ENCODE measurements at places on chromosomes 1 and 21. TPM values are rescaled to one million over a fixed set of nuclear protein-coding genes. Genes with fewer than 3 reads are reported as not detected.

The RIPK4 gene
- not detected for total RNA-seq

The NT5C1A gene
- total RNA-seq, result 2.4 TPM

The SLC39A1 gene
- 24.1 TPM for total RNA-seq

The PTPRU gene
- 30.2 TPM for total RNA-seq

The PRAMEF10 gene
- not detected for total RNA-seq

The MASP2 gene
- total RNA-seq, result not detected

The DIO1 gene
- not detected for total RNA-seq

The LAMB3 gene
- 0.82 TPM for total RNA-seq

The ERICH3 gene
- 16.7 TPM for total RNA-seq

The NHLH1 gene
- 0.41 TPM for total RNA-seq

The SLC25A34 gene
- not detected for total RNA-seq

The GLMN gene
- 41.2 TPM for total RNA-seq

The REG4 gene
- total RNA-seq, result not detected

The CRYAA gene
- not detected for total RNA-seq
